MG63 (cell line): ENCODE measurements at places on chromosomes 3 and 15.

GRCh38 chr3:109640146-109640652 lies 302.9 kb upstream of the DPPA4 start:
- DNase-seq = no peak

DNA sequence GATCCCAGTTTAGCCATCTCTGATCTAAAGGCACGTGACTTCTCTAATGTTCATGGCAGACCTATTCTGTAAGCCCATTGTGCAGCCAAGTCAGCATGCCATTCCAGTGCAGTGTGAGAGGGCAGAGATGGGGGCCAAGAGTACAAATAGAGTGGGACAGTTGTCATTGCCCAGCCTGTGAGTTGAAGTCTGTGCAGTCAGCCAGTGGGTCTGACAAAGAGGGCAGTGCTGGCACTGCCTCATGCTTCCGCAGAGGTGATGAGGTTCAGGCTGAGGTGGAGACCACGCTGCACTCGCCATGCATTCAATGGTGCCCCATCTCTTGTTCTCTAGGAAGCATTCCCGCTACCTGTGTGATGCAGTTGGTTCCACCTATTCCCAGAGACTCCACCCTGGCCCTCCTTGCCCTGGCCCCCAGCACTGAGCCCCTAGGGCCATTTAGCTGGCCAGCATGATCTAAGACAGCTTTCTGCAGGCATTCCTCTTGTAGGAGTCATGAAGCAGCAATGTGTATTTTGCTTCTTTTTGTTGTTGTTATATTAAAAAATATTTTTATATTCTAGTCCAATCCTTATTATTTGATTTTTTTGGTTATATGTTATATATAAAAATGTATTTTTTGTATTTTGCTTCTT lies 3.7 kb downstream of the MRAS start:
- DNase-seq = no peak

DNA sequence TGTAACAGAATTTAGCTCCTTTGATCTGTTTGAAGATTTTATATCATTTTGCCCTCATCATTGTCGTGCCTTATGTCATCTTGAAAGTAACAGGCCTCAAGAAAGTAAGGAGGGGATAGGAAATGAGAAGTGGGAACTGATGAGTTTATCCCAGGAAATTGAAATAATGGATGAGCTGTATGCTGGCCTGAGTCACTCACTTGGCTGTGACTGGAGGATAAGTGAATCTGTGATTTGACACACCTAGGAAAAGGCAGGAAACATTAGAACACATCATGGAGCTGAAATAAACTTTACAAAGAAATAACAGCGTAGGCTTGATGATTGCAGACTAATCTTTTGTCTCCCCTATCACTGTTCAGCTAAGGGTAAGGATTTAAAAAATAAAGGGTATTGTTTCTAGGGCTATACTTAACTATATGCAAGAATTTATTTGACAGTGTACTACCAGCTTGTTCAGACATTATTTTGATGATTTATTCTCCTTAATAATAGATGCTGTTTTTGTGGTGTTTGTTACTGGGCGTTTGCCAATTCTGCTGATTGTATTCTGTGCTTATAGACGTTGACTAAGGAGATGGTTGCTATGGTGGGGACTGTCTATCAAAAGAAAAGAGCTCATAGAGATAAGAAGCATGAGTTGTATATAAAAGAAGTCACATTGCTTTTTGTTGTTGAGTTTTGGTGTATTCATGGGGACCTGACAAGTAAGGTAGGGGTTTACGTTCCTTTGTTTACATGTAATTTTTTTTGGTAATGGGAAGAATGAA lies 105.6 kb upstream of the ROPN1 start:
- no peak for DNase-seq

DNA sequence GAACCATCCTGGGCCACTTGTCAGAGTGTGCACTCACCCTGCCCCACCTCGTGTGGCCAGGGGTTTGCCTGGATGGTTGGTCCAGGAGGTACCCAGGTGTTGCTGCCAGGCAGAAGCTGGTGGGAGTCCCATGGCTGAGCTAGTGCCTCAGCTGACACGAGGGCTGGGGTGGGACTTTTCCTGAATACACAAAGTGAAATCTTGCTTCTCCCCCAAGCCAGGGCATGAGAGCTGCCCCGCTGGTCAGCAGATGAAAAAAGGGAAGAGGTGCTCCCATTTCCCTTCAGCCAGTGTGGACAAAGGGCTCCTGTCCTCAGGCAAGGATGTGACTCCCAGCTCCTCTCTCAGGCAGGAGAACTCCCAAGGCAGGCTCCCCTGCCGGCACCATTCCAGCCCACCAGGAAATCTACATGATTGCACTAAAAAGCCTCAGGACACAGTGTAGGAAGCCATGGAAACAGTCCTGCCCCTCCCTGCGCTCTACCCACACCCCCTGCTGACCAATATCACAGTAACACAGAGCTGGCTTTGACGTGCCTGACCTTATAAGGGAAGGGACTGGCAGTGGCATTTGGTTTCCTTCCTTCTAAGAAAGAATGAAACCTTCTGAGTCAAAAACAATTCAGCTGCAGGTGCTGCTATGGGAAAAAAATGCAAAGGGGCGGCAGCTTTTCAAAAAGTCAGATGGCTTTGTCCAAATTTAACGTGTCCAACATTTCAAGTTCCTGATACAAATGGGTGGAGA lies 33.9 kb downstream of the MYO5C start:
- peak; percentile 39 for DNase-seq

DNA sequence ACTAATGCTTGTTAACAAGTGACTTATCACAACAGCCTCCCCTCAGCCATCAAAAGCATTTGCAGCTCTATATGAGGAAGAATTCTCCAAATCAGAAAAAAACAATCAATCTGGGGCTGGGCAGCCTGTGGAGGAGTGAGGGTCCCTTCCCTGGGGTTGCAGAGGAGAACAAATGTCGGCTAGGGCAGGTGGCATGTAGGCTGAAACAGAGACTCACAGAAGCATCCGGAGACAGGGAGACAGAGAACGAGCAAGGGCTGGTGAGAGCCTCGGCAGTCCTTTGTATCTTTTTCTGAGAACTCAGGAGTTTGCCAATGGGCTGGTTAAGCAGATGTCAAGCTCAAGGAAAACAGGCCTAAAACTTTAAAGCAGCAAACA lies 15.8 kb downstream of the ITGA11 start:
- DNase-seq = no peak

DNA sequence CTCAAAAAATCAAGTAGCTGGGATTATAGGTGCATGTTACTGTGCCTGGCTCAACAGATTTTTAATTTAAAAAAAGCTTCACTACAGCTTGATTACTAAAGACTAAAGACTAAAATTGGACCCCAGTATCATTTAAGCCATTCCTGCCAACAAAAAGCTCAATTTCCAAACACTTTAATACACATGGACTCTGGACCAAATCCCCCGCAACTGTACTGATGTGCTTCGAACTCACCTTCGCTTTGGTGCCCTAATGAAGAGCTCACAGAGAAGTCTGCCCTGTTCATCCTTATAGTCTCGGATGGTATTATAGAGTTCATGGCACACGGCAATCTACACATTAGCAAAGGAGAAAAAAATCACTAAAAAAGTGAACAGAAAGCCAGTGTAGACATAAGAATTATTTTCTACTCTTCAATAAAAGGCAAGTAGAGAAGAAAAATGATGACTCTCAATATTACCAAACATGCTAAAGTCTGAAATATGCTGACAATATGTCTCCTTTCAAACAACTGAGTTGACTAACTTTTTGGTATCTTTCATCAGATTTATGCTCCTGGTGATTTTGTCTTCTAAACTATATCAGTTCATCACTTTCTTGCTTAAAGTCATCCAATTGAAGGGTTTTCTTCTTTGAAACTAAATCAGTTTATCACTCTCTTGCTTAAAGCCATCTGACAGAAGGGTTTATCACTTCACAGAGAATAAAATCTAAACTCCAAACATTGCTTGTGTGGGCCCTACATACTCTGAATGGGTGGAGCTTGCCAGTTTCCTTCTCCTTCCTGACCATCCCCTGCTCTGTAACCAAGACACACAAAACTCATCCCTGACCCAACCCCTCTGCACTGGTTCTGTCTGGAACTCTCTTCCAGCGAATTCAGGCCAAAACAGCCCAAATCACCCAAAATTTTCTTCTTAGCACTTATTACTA lies 7.2 kb downstream of the PBRM1 start:
- no peak for DNase-seq

- DNase-seq = no peak
Observed at GRCh38 chr3:8438507-8439079, 63.0 kb upstream of the LMCD1 start.

- no peak for DNase-seq
Observed at GRCh38 chr3:119555309-119555735, 4.1 kb downstream of the CD80 start.

DNA sequence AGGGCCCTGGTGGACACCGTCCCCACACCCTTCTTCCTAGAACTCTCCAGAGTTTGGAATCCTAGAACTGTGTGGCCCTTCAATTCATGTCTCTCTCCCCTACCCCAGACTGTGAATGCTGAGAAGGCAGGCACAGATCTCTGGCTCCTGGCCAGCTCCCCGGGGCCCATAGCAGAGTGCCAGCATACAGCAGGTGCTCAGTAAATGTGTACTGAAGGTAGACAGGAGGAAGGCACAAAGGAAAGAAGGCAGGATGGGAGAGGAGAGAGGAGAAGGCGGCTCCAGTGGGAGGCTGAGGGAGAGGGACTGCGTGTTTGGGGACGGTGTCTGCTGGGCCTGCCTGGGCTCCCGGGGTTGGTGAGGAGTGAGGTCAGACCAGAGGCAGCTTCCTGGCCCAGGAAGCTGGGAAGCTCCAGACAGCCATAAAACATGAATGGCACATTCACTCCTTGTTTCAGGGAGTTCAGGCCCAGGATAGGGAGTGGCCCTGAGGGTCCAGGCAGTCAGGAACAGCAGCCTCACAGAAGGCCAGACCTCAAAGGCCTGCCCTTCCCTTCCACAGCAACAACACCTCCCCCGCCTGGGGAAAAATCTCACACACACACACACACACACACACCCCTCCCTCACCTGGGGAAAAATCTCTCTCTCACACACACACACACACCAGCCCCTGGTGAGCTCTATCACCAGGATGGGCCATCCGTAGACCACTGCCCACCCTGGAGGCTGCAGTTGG lies 137.1 kb upstream of the PRR20G start:
- DNase-seq = no peak

GRCh38 chr3:43534675-43535074 lies 87.1 kb downstream of the ANO10 start:
- DNase-seq = no peak

GRCh38 chr3:8652324-8652987 lies 7.9 kb upstream of the SSUH2 start:
- no peak for DNase-seq

DNA sequence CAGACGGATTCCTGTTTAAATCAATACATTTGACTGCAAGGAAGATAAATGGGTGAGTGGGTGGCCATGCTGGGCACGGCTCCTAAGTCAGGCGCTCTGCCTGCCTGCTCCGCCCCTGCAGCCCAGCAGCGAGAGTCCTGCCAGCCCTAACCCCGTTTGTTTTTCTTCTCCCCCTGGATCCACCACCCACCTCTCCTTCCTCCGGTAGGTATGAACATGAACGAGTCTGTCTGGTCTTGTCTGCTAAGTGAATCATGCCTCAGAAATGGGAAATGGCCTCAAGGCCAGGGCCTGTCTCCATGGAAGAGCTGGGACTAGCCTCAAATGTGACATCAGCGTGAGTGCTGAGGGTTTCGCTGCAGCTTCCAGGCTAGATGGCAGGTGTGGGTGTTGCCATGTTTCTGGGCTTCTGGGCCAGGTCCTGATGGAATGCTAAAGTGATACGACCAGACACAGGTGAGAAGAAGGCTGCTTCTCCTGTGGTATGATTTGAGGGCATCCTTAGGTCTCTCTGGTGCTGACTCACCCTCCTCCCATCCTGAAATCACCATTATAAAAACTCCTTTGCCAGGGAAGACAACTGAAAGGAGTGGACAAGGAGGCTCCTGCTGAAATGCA lies 5.6 kb upstream of the FEM1B start:
- peak; percentile 95 for DNase-seq

DNA sequence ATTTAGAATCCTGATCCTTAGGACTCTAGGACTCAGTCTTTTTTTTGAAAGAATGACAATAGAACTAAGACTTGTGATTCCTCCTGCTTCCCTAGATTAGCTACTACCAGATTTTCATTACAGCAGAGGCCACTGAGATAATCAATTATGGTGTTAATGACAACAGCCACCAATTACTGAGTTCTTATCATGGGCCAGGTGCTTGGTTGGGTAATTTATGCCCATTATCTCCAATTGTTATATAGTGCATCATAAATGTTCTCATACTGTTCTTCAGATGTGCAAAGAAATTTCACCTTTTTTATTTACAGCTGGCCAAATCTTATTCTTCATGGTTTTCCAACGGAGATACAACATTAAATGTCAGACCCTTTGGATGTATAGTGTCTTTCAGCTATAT lies 162.9 kb upstream of the CMC1 start:
- DNase-seq = no peak

GRCh38 chr3:21835264-21835663 lies 84.3 kb upstream of the ZNF385D start:
- DNase-seq = no peak

GRCh38 chr3:52283306-52283705 lies 4.3 kb upstream of the GLYCTK start:
- no peak for DNase-seq

GRCh38 chr3:33417066-33417673 lies 23.0 kb downstream of the UBP1 start:
- DNase-seq = no peak

- DNase-seq = peak; percentile 48
Observed at GRCh38 chr15:94036156-94036555, 195.2 kb upstream of the MCTP2 start.

DNA sequence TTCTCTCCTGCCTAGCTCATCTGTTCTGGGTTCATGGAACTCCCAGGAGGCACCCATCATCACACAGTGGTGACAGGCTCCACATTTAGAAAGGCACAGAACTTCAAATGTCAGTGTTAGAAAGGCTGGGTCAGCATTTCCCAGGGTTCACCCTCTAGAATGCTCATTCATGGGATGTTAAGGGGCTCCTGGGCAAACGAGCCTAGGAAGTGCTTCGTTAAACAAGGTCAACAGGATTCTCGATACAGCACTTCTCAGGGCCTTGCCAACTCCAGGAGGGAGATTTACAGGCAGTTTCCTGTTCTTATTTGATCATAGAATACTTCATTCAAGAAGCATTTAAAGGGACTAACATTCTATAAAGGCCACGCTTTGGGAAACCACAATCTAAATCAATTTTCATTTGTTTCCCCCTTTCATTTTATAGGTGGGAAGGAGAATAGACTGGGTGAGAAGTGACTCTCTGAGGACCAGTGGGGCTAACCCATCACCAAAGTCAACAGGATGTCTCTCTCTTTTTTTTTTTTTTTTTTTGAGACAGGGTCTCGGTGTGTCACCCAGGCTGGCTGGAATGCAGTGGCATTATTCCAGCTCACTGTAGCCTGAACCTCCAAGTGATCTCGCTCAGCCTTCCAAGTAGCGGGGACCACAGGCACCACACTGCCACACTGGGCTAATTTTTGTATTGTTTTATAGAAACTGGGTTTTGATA lies 14.3 kb downstream of the IGDCC4 start:
- DNase-seq = no peak

- no peak for DNase-seq
Observed at GRCh38 chr3:129016356-129016719, 15.2 kb downstream of the EFCC1 start.

GRCh38 chr3:126867863-126868200 lies 115.1 kb upstream of the PLXNA1 start:
- DNase-seq = no peak

- no peak for DNase-seq
Observed at GRCh38 chr3:15462451-15462850, 35.1 kb downstream of the EAF1 start.
